Breast epithelium (tissue), 4 donors: ENCODE measurements at places on chromosomes 13 and 19. TPM values are rescaled to one million over a fixed set of nuclear protein-coding genes. Genes with fewer than 3 reads are reported as not detected.

DNA sequence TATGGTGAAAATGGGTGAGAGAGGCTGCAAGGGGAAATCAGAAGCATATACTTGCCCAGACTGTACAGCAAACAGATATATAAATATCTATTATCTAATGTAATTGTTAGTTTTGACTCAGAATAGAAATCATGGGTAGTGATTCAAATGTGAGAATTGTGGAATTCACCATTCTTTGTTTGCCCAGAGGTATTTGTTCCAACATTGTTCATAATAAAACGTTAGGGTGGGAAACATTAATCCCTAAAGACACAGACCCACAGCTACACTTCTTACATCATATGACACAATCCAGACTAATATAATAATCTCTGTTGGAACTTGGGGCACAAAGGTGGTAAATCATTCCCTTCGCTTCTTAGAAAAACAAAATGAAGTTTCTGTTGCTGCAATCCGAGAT is 646.5 kb upstream of the SLITRK6 start:
- no peak for DNase-seq

GRCh38 chr19:51552996-51553725 is 17.9 kb upstream of the ZNF175 start:
- peak; percentile 63 for DNase-seq

GRCh38 chr19:49129238-49129583 is 9.9 kb downstream of the PPFIA3 start:
- no peak for DNase-seq

The RNF113B gene
- total RNA-seq, result not detected

DNA sequence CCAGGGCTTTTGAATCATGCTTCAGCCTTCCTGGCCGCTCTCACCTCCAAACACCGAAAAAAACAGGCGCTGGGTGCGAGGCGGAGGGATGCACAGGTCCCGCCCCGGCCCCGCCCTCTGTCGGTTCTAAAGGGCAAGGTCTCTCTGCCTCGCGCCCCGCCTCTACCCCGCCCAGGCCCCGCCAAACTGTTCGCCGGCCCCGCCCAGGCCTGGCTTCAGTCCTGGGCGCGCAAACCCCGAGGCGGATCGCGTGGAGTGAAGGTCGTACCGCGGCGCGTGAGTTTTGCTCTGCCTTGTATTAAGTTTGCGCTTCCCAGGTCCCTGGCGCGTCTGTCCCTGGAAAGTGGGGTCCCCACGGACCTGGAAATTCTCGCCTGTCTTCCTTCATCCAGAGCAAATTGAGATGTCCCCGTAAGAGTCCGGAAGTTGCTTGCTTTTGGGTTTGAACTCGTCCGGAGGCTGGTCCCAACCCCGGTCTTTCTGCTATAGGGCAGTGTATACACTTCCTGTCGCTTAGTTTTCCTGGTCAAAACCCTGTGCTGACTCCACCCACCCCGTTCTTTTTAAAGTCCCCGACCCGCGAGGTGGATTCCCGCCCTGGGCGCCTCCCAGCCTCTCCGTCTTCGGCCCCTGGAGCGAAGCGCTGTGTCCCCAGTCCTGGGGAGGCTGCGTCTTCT is 8.4 kb downstream of the ZNF808 start:
- DNase-seq, result peak; percentile 87

DNA sequence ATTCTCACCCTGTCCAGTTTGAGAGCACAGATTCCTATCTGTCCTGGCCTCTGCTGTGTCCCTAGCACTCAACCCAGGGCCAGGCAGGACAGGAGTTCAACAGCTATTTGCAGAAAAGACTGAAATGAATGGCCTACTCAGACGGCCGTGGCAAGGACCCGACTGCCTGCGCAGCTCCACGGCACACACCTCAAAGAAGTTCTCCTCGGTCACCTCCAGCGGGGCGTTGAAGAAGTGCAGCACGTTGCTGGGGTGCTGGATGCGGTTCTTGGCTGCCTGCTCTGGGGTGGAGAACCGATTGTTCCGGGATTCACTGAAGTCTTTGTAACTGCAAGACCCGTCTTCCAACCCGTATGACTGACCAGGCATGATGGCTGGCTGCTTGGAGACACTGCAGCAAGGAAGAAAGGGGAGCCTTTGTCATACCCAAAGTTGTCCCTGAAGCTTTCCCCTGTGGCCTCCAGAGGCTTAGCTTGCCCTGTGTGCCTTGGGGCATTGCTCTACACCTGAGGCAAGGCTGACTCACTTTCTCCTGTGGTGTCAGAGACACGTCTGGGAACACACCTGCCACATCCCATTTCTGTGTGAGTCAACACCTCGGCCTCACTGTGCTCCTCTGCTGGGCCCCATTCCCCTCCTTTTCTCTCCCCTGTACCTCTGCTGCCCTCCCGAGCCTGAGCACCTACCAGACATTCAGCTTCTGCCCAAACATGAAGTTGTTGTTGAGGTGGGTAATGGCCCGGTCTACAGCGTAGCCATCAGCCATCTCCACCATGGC is 6.8 kb upstream of the ECH1 start:
- DNase-seq, result peak; percentile 70
